Trophoblast cell (in vitro differentiated cells and primary cell): ENCODE measurements at places on chromosomes 3 and 15.

- H3K4me1 ChIP-seq: no peaks in the 10 kb centered on the region
- no peak for DNase-seq
- no peaks in the 10 kb centered on the region for H3K36me3 ChIP-seq
- H3K27me3 ChIP-seq: no peaks in the 10 kb centered on the region
- H3K4me3 ChIP-seq: no peak overlapping the region
- H3K27ac ChIP-seq: no peak overlapping the region
These were observed 65.0 kb upstream of the IQSEC1 start for GRCh38 chr3:13137941-13138832.

DNA sequence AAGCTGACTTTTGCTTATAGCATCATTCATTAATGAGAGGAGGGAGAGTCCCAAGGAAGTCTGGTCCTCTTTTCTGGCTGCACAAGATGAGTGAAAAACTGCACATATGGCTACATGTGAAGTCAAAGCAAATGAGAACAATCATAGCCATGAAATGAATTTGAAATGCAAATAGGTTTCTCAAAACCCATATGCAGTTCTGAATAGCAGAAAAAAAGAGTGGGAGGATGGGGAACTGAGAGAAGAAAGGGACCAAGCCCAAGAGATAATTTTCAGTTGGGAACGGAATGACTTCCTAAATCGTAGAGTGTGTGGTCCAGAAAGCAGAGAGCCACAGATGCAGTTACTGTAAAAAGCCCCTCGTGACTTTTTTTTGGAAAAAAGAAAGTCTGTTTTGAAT, 66.3 kb downstream of the GTPBP8 start:
- no peaks in the 10 kb centered on the region for H3K4me1 ChIP-seq
- no peak overlapping the region for H3K27ac ChIP-seq
- no peak overlapping the region for H3K4me3 ChIP-seq

GRCh38 chr3:125316949-125317348, 58.2 kb downstream of the ZNF148 start:
- H3K4me1 ChIP-seq: peaks cover 2% of the 10 kb centered on the region
- H3K27ac ChIP-seq: no peak overlapping the region
- no peaks in the 10 kb centered on the region for H3K36me3 ChIP-seq
- DNase-seq: no peak
- no peak overlapping the region for H3K4me3 ChIP-seq

DNA sequence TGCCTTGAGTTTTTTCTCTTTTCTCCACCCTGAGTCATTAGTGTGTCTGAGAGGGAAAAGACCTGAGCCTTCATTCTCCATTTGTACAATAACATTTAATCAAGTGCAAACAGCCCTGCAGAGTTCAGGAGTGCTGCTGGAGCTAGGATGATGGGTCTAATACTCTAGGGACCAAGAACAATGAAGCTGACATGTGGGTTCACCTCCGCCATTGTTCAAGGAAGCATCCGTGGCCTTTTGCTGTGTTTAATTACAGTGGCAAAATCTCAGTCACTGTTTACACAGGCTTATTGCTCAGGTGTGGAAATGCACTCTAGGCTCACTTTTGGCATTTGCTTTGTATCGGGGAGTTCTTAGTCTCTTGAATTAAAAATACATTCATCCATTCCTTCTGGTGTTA, 259.6 kb downstream of the LRTM1 start:
- no peak for DNase-seq
- H3K27me3 ChIP-seq: no peaks in the 10 kb centered on the region
- H3K27ac ChIP-seq: no peak overlapping the region
- H3K4me3 ChIP-seq: no peak overlapping the region

- H3K27me3 ChIP-seq: no peaks in the 10 kb centered on the region
- no peak overlapping the region for H3K4me3 ChIP-seq
- no peak for DNase-seq
- no peaks in the 10 kb centered on the region for H3K4me1 ChIP-seq
- peaks cover 82% of the 10 kb centered on the region for H3K36me3 ChIP-seq
These were observed 27.0 kb downstream of the KIF7 start for GRCh38 chr15:89628301-89628700.

- peaks cover 32% of the 10 kb centered on the region for H3K36me3 ChIP-seq
- no peak overlapping the region for H3K27ac ChIP-seq
- peaks cover 3% of the 10 kb centered on the region for H3K4me1 ChIP-seq
- H3K27me3 ChIP-seq: no peaks in the 10 kb centered on the region
- peak overlapping the region; percentile 11 for H3K4me3 ChIP-seq
- DNase-seq: no peak
These were observed 3.0 kb downstream of the ZSCAN2 start for GRCh38 chr15:84603630-84604379.

GRCh38 chr3:167054926-167055325, 325.2 kb downstream of the ZBBX start:
- no peak overlapping the region for H3K4me3 ChIP-seq
- H3K36me3 ChIP-seq: no peaks in the 10 kb centered on the region
- no peak for DNase-seq
- H3K27ac ChIP-seq: no peak overlapping the region
- no peaks in the 10 kb centered on the region for H3K27me3 ChIP-seq
- H3K4me1 ChIP-seq: no peaks in the 10 kb centered on the region

DNA sequence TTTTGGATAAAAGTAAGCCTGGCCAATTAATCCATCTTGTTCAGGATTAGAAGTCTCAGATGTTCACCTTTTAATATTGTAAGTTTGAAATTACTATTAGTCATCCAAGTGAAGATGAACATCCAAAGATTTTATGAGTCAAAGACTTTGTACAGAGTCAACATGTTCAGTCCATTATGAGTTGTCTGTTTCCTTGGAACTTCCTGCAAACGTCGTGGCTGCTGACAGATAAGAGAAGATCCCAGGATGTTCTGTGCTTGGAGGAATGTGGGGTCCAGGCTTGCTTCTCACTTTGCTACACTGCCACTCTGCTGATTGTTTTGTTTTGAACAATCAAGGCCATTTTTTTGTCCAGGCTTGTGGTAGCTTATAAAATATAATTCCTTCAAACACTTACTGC, 74.3 kb upstream of the SLCO2A1 start:
- no peak for DNase-seq
- no peaks in the 10 kb centered on the region for H3K27me3 ChIP-seq
- H3K4me3 ChIP-seq: no peak overlapping the region
- no peak overlapping the region for H3K27ac ChIP-seq
